ENCODE measurements at places on chromosomes 5 and 9.
A peak's percentile ranks its signal among the peaks of the same experiment; 100 is the strongest.

GRCh38 chr5:162325143-162325727 is 257.7 kb downstream of the GABRG2 start:
- no peak for DNase-seq

DNA sequence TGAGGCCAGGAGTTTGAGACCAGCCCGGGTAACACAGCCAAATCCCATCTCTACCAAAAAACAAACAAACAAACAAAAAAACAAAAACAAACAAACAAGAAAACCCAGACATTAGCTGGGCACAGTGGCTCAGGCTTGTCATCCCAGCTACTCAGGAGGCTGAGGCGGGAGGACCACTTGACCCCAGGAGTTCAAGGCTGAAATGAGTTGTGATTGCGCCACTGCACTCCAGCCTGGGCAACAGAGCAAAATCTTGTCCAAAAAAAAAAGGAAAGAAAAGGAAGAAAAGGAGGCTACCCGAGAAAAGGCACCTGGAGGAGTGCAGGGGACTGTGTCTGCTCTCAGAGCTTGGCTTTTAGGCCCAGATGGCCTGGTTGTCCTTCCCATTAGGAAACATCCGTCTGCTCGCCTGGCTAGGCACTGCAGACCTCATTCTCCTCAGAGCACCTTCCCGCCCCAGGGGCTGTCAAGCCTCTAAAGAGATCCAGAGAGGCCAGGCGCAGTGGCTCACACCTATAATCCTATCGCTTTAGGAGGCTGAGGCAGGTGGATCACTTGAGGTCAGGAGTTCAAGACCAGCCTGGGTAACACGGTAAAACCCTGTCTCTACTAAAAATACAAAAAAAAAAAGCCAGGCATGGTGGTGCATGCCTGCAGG is 185.3 kb upstream of the IER5L start:
- no peak for DNase-seq

GRCh38 chr9:98808411-98808815 is 943 bp downstream of the GALNT12 start:
- peak; percentile 28 for DNase-seq

DNA sequence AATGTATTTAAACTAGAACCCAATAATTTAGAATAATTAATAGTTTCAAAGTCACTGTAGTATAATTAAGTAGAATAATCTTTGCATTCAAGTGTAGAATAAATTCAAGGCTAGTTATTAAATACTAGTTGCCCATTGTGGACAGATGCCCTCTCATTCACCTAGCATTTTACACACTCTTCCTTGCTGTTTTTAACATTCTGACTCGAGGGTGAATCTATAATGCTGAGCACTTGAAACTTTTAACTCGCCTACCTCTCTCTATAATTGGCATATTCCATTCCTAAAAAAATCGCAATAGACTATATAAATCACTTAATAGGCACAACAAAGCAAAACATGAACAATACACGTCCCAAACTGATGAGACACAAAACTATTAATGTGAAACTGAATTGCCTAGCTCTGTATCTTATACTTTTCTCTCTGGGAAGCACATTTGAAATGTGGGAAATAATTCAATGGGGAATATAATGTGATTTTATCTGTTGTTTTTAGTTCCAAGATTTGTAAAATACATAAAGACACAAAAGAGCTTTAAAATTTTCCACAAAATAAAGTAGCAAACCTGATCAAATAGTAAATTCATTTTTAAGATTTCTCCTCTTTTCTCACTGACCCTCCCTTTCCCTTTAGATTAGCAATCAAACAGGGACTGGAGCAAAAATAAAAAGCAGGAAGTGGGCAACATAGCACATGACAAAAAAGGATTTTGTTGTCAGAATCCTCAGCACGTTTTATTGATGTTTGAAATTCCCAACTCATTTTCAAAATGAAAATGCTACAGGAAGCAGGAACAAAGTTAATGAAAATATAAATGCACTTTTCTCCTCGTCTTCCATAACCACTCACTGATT is 295.6 kb downstream of the PDE4D start:
- DNase-seq, result no peak

GRCh38 chr5:26432386-26432785 is 606.0 kb downstream of the CDH9 start:
- no peak for DNase-seq

DNA sequence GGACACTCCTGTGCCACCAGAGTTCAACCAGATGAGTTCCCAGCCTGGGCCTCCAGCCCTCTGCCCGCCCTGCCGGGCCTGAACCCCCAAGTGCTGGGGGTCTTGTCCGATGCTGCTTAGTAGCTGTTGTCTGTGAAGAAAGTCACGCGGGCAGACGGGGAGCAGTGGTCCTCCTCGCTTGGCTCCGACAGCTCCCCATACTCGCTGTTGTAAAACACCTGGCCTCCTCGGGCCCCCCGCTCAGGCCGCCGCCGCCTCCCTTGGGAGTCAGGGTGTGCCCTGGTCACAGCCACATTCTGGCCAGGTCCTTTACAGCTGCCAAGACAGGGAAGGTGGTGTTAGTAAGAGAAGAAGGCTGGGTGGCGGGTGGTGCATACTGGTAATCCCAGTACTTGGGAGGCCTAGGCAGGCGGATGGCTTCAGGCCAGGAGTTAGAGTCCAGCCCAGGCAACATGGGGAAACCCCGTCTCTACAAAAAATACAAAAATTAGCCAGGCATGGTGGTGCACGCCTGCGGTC is 11.8 kb upstream of the SCGB3A1 start:
- no peak for DNase-seq

- DNase-seq, result no peak
Observed at GRCh38 chr5:83787631-83788030, 67.0 kb upstream of the HAPLN1 start.

DNA sequence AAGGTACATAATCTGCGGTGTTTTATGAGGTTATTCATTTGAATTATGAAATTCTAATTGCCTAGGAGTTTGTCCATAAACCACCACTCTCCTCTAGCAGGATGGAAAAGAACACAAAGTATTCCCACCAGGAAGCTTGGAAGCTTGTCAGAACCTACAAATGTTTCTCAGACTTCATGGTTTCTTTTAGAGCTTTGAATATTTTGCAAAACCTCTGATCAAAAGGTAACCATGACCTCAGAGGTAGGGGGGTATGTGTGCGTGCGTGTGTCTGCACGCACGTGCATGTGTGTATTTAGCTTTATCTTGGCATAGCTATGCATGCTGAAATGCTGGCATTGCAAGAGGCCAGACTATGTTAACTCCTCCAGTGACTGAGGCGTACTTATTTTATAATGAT is 847.0 kb downstream of the TLE1 start:
- DNase-seq, result no peak

DNA sequence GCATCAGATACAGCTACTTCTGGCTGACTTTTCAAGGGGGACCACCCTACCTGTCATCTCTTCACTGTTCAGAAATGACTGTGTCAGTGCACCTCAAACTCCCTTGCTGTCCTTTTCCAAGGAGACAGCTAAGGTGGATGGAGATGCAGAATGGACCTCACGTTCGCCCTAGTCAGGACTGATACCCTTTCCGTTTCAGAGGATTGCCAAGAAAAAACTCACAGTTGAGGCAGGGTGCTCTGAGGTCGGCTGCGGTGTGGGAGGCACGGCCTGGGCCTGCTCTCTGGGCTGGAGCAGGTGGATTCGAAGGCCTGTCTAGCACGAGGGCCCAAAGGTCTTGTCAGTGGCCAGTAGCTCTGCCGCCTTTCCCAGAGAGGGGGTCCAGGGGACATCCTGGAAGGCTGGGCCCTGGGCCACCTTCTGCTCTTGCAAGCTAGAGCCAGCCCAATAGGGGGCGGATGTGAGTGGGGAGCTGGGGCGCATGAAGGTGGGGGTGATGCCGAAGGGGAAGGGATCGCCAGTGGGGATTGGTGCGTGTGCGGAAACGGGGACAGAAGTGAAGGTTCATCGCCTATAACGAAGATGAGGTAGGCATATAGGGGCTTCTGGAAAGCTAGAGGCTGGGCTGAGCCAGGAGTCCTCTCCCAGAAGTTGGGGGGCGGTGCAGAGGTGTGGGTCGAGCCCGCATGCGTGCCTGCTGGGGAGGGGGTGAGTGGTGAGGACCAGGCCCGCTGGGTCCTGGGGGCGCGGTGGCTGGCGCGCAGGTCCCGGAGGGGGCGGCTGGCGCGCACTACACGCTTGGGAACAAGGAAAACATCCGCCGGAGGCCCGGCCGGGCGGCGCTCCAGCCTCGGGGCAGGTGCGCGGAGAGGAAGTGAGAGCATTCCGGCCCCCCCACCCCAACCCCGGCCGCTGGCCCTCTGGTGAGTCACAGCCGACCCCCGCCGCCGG is 2.5 kb upstream of the MSMP start:
- DNase-seq, result peak; percentile 92

DNA sequence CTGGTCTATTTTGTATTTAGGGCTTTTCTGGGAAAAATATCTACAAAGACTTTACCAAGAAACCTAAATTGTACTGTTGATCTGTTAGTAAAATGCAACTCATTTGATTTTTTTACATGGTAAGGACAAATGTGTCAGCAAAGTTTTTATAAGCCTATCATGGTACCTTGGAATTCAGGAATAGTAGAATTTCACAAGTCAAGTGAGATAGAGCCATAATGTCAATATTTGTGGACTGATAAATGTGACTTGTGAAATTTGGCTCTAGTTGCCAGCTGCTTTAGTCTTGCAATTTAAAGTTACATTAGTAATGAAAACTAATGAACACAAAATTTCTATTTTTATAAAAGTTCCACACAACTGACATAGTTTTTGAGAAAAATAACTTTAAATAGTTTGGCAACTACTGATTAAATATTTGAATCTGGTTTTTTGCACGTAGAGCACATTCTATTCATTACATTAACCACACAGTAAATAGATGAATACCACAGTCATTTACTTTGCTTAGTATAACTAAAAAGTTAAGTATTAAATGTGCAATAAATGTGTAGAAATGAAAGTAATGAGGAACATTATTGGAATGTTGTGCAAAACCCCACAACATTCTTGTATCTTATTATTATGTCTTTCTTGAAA is 41.2 kb upstream of the RIOK2 start:
- DNase-seq, result no peak

- DNase-seq, result peak; percentile 8
Observed at GRCh38 chr5:122701640-122702523, 73.0 kb upstream of the SNX2 start.

GRCh38 chr9:73231203-73231602 is 79.5 kb downstream of the ANXA1 start:
- DNase-seq, result no peak

DNA sequence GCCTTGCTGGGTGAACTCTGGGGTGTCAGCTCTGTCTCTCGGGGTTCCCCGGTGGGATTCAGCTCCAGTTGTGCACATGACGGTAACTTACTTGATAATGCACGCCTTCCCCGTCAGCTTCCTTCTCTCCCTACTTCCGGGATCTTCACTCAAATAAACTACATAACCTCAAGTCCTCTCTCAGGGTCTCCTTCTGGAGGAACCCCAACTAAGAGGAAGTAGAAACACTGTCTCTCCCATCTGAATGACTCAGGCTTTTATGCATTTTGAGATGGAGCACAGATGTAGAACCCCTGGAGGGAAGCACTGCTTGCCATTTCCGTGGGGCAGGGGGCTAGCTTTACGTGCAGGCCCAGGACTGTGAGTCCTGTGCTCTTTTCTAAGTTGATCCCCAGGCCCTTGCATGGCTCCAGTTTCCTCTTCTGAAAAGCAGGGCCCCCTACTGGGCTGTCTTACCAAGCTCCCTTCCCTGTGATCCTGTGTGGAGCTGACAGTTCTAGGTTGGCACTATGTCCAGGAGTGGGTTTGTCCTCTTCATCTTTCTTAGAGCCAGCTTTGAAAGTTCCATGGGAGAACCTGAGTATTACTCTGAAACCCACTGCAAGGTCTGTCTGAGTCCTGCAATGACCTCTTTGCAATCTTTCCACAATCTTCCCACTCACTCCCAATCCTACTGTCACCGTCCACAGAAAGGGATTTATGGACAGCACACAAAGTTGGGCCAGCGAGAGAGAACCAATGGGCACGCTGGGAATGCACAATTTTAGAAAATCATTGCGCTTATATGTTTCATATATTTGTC is 17.7 kb downstream of the S1PR3 start:
- no peak for DNase-seq

- no peak for DNase-seq
Observed at GRCh38 chr5:122145906-122146305, 16.6 kb downstream of the ZNF474 start.

GRCh38 chr5:114191441-114191840 is 170.4 kb upstream of the KCNN2 start:
- DNase-seq, result no peak

- DNase-seq, result no peak
Observed at GRCh38 chr9:120043448-120043847, 536.5 kb downstream of the CDK5RAP2 start.

GRCh38 chr5:116522356-116523136 is 52.1 kb downstream of the SEMA6A start:
- no peak for DNase-seq

DNA sequence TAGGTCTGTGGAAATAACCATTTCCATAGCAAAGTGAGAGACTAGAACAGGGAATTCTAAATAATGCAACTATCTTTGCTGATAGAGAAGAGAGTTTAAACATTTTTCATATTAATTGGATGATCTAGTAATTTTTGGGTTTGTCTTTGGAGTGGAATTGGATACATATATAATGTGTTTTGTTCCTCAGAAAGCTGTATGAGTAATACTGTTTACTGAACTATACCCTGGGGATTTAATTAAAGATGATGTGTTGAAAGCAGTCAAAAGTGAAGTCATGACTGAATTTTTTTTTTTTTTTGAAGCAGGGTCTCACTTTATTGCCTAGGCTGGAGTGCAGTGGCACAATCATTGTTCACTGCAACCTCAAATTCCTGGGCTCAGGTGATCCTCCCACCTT is 17.9 kb downstream of the FER start:
- no peak for DNase-seq

GRCh38 chr9:27535701-27536118 is 6.1 kb upstream of the MOB3B start:
- peak; percentile 3 for DNase-seq

DNA sequence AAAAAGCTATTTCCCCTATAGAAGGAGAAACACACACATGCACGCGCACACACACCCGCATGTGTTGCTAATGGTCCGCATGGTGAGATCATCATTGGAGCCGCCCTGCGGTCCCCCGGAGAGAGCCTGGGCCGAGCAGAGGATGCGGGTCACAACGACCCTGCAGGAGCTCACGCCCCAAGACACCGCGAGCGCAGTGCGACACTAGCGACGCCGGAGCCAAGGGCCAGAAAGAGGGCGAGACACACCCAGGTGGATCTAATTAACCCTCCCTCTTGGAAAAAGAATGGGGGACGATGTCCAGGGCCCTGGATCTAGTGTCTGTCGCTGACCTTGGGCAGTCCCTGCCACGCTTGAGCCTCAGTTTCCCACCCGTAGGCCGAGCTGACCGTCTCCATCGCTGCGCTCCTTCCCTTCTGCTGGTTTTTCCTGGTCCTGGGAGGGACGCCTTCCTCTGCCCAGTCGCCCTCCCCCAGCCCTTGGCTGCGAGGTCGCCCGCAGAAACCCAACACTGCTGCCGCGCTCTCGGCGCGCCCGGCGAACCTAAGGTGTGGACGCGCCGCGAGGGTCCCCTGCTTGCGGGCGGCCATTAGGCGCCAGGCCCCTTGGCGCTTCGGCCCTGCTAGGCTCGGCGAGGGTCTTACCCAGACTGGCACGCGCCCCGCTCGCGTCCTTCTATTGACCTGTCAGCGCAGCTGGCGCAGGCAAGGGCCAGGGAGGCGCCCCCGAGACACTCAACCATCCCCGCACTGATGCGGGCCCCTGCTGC is 47.5 kb upstream of the RNF20 start:
- peak; percentile 5 for DNase-seq

GRCh38 chr5:74027732-74028338 is 401.8 kb downstream of the ARHGEF28 start:
- no peak for DNase-seq

GRCh38 chr9:132647355-132647754 is 22.4 kb downstream of the DDX31 start:
- DNase-seq, result peak; percentile 26

- DNase-seq, result no peak
Observed at GRCh38 chr5:11777096-11777495, 127.2 kb downstream of the CTNND2 start.
